SW480 (cell line): ENCODE measurements at places on chromosomes 12 and 14.

- DNase-seq: no peak
Measured at GRCh38 chr12:26941215-26941594, 2.9 kb downstream of the FGFR1OP2 start.

DNA sequence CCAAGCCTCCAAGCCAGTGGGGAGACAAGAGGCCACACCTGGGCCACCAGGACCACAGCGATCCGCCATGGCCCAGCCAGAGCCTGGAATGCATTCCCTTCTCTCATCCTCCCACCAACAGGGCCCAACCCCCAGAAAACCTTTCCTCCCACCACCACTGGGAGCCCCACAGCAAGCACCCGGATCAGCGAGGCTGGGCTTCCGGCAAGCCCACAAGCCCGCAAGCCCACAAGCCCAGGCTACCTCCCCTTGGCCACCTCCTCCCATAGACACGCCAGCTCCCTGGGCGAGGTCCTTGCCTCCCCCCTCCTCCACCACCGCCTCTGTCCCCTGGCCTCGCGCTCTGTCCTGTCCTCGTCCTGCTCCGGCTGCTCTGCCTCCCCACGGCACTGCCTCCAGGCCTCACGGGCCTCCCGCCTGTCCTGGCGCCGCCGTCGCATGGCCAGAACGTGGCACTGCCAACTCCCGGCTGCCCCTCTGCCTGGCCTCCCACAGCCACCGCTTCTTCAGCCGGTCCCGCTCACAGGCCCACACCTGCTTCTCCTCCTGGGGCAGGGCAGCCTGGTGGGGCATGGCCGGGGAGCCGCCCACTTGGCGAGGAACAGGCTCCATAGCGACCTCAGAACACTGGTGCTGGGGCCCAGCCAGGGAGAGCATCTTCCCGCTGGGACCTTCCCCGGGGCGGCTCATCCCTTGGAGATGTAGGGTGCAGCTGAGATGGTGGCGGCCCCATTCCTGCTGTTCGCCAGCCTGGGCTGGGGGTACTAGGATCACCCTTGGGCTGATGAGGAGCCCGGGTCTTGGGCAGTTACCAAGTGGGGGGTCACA lies 5.6 kb downstream of the CDK2AP1 start:
- no peak for DNase-seq

GRCh38 chr12:94616203-94616729 lies 34.1 kb downstream of the TMCC3 start:
- DNase-seq: no peak

DNA sequence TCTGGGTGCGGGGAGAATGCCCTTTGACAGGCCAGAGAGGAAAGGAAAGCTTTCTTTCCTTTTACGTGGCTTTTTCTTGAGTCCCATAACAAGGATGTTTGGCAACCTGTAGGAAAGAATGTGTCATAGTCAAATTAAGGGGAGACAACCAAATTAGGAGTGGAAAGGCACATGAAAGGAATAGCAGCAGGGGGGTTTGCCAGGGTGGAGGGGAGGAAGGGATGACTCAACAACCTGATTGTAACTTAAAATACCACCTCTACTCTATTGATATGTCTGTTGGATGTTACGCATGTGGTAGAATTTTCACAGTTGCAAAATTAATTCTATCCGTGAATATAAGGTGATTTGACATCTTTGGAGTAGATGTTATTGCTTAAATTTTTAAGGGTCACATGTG lies 28.5 kb upstream of the MYBPC1 start:
- DNase-seq: peak; percentile 25

DNA sequence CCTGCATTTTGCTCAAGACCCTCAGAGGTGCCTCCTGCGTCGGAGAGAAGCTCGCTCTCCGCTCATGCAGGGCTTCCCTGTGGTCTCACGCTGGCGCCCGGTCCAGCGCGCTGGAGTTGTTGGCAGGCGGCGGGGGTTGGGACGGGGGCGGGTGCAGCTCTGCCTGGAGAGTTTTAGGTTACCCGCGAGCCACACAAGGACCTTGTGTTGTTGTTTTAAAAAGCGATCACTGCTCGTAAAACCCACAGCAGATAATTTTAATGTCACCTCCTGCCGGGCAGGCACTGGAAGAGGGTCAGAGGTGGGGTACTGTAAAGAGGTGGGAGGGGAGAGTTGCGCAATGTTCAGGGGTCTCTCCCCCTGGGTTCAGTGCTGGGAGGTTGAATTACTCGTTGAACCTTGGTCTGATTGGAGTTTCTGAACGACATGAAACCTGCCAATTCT lies 850 bp downstream of the SMOC1 start:
- no peak for DNase-seq

DNA sequence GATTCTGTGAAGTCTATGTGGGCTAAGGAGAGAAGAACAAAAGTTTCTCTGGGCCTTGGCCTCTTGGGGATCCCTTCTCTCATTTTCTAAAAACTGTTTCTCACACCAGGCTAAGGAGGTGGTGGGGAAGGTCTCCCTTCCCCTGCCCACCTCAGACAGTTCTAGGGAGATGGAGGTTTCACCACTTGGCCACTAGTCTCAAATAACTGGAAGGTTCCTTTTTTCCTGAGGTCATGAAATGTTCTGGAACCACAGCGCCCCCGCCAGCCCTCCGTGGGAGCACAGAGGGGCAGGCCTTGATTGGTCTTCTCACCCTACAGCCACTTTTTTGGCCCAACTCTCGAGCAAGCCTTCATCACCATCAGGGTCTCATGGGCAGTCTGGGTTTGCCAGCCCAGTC lies 12.6 kb downstream of the C12orf43 start:
- no peak for DNase-seq

GRCh38 chr12:19273482-19274330 lies 144.2 kb downstream of the PLEKHA5 start:
- peak; percentile 71 for DNase-seq

DNA sequence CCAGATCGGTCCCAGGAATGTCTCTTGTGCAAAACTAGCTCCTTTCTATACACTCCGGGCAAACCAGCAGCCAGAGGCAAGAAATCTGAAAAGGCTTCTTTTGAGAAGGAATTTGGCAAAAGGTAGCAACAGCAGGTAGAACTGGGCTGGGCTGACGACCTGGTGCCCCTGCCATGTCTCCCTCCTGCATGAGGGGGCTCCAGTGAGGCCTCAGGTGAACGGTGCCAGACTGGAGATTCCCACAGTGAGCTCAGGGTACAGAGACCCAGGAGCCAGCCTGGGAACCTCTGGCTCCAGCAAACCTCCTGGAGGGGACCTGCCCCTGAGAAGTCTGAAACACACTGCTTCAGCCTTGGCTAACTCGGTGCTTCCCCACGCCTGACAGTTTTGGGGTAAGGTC lies 10.8 kb downstream of the ITPK1 start:
- DNase-seq: peak; percentile 18

DNA sequence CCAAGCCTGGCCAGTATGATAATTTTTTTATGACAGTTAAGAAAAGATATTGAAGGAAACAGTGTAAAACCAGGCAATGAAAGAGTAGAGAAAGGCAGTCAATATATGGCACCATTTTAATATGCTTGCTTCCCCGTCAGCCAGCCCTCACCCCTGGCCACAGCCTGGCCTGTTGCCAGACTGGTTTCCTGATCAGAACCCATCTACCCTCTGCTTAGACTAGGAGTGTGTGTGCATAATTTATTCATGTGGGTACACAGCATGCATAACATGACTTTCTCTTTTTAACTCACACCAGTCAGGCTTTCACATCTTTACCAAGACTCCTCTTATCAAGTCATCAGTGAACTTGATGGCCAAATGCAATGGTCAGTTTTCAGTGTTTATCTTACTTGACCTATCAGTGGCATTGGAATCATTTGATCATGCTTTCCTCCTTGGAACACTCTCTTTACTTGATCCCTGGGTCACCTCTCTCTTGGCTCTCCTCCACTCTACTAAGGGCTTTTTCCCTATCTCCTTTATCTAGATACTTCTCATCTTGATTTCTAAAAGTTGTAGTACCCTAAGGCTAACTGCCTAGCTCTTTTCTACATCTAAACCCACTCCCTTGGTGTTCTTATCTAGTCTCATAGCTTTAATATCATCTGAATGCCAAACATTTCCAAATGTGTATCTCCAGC lies 10.0 kb upstream of the GPR19 start:
- DNase-seq: no peak

DNA sequence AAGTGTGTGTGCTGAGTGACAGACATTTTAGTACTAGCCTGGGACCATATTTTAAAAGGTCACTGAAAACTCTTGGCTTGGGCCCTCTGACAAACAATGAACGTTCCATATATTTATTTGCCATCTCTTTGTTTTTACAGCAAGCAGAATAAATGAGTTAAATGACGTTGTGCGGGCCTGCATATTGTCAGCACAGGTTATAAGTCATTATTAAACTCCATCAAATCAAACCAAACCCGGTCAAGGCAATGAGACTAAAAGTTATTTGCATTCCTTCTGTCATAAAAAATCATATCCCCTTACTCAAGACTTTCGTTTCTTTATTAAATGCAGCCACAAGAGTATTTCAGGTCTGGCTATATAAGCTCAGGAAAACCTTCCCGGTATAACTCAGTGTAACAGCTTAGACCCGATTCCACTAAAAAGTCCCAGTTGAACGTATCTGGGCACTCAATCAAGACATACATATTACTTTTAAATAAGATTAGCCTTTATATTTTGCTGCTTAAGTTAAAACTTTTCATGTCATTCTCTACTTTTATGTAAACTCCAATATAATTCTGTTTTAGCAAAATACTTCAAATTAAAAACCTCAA lies 84.9 kb downstream of the DICER1 start:
- no peak for DNase-seq

GRCh38 chr12:122031342-122032216 lies 9.9 kb downstream of the BCL7A start:
- DNase-seq: no peak

DNA sequence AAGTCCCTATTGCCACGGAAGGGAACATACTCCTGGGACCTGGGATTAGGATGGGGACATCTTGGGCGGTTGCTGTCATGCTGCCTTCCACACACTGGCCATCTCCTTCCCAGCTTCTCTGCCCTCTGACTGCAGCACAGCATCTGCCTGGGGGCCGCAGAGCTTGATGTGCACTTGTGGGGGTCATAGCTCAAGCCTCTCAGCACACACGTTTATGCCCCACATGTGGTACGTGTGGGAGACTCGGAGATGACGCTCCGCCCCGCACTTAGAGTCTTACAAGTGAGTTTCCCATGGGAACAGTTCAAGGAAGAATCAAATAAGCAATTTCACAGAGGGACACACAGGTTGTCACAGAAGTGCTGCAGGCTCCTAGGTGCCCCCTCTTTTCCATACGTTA lies 8.6 kb downstream of the ACADS start:
- DNase-seq: no peak

- DNase-seq: no peak
Measured at GRCh38 chr12:11713202-11713601, 63.7 kb downstream of the ETV6 start.

DNA sequence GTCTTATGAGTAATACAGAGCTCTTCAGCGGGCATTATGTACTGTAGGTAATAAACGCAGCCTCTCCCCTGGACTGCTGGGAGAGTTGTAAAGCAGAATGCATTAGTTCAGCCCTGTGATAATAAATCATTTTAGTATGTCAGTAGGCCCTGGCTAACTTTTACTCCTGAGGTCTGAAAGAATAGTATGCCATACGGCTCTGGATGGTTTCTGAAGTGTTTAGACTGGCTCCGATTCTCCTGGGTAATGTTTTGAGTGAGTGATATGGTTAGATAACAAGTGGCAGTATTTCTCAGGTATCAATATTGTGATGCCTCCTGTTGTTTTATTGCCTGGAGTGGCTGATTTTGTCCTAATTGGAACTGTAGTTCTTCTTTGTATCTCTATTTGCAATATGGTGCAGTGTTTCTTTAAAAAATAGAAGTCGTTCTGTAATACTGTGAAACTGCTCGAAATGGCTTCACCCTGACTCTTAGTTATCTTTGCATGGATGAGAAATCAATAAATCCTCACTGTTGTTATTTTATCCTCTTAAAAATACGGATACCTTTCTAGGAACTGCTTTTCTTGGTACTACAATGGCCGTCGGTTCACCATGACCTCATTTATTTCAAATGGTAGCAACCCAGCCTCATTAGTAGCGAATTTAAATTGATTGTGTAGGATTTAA lies 100.2 kb downstream of the PDZRN4 start:
- DNase-seq: no peak

GRCh38 chr12:116532986-116533342 lies 26.2 kb upstream of the MAP1LC3B2 start:
- no peak for DNase-seq

DNA sequence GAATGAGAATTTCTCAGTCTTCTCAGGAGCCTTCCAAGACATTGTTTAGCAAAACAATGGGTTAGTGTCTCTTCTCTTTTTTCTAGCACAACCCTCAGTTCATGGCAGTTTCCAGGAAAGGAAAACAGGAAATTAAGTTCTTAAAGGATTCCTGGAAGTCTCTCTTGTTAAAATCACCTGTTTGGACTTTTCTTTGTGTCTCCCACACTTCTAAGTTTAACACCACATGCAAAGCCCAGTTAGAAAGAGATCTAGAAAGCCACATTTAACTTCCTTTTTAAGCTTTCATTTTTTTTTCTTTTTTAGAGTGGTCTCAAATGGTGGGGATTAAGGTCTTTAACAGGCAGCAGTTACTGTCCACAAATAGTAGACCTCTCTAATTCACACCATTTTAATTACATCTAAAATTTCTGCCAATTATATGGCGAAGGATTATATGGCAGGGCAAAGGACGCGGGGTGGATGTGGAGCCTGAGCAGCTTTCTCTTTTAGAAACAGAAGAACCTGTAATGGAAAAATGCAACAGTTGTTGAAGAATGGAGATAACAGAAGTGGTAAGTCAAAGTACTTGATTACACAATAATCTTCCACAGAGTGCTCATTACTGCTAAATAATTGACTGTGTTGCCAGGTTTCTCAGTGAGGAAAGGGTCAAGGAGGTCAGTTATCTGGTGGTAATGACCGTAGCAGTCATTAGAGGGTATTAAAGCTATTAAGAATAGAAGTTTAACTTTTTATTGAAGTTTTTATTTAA lies 298.6 kb downstream of the AKAP6 start:
- no peak for DNase-seq

DNA sequence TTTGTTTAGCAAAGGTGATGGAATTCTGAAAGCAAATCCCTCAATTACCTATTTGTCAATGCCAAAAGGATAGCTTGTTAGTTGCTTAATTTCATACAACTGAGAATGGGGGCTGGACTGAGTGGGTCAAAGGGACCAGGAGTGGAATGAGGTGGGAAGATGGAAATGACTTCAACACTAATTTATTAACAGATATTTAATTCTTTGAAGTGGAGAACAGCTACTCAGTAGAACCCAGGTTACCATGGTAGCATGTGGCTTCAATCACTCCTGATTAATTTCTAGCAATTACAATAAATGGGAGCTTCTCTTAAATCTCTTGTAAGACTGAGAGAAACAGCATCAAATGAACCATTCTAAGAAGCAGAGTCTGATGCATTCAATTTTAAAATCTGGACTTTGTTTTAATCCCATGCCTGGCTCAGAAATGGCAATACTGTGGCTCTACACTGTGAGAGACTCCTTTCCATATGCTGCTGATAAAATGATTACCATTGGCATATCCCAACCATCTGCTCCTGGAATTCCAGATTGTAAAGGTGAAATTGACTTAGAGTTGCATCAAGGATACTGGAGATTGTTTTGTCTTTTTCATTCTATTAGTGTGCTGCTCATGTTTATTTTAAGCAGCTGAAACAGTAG lies 607.8 kb downstream of the SNAPC1 start:
- no peak for DNase-seq

GRCh38 chr12:108884116-108885012 lies 4.5 kb downstream of the DAO start:
- DNase-seq: peak; percentile 26
